CD4-positive, alpha-beta T cell (primary cell): ENCODE measurements at places on chromosomes 16 and 17.

- DNase-seq = no peak
Observed at GRCh38 chr16:83390759-83391158, 417.0 kb upstream of the HSBP1 start.

- DNase-seq = no peak
Observed at GRCh38 chr17:44540246-44541084, 16.8 kb upstream of the FZD2 start.

DNA sequence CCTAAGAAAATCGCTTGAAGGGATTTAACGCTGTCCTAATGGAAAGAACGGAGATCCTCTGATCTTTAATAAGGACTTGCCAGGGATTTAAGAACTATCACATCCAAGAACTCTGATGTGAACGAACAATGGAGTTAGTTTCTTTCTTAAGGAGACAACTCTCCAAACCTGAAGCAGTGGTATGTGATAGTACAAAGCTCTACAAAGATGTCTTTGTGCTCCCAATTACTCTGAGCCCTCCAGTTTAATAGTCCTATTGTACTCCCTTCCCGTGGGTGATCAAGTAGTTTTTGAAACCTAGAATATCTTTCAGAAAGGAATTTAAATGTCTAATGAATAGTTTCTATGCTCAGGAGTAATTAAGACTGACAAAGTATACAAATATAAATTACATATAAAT lies 123.8 kb downstream of the FTO start:
- no peak for DNase-seq

DNA sequence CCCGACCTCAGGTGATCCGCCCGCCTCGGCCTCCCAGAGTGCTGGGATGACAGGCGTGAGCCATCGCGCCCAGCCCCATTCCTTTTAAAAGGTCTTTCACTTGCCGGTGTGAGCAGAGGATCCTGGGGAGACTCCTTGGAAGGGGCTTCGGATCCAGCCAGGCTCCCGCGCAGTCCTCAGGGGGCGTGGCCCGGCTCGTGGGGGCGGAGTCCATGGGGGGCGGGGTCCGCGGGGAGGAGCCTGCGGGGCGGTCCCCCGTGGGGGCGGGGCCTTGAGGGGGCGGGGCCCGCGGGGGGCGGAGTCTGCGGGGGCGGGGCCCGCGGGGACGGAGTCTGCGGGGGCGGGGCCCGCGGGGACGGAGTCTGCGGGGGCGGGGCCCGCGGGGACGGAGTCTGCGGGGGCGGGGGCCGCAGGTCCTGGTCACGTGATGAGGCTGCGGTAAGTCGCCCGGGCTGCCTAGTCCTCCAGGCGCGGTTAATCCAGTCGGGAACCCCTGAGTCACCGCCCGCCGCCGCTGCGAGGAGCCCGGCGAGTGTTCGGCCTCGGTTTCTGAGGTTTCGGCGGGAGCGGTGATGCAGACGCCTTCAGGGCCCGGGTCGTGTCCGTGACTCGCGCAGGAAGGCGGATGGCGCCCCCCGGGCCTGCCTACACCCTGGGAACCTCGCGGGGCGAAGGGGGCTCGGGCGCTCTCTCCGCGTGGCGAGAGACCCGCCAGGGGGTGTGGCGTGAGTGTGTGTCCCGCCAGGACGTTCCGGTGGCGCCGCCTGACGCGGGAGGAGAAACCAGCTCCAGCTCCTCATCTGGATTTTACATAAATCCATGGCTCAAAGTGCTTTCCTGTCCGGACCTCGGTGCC lies 23.6 kb upstream of the ABR start:
- DNase-seq = peak; percentile 54

DNA sequence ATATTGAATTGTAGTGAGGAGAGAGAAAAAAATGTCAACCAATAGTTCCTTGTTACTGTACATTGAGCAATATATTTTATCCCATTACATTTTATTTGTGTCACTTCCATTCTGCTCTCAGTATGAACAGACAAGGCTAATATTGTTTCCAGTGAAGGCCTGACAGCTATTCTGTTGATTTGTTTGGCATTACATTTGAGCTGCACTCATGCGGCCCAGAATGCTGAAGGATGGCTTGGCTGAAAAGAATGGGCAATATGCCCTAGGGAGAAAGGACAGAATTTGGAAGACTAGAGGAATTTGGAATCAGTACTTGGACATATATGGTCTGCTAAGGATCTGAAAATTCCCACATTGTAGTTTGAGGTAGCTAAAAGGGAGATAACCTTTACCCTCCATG lies 1294.4 kb downstream of the CDH8 start:
- no peak for DNase-seq

GRCh38 chr16:2167068-2167638 lies 11.6 kb downstream of the TRAF7 start:
- no peak for DNase-seq

GRCh38 chr17:67689534-67690177 lies 28.1 kb upstream of the NOL11 start:
- DNase-seq = no peak

DNA sequence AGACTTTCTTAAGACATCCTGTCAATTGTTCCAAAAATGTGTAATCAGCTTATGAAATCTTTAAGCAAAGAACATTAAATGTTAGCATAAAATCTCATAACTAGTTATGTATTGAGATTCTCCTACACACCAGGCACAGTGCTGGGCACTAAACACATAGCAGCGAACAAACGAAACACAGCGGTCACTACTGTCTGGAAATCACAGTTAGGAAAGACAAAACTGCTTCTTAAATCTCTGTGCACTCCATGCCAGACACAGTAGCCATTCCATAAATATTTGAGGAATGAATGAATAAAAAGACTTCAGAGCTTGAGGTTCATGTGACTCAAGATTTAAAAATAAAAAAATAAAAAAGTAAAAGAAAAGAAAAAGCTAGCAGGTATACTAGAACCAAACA lies 20.1 kb downstream of the TOX3 start:
- DNase-seq = no peak

DNA sequence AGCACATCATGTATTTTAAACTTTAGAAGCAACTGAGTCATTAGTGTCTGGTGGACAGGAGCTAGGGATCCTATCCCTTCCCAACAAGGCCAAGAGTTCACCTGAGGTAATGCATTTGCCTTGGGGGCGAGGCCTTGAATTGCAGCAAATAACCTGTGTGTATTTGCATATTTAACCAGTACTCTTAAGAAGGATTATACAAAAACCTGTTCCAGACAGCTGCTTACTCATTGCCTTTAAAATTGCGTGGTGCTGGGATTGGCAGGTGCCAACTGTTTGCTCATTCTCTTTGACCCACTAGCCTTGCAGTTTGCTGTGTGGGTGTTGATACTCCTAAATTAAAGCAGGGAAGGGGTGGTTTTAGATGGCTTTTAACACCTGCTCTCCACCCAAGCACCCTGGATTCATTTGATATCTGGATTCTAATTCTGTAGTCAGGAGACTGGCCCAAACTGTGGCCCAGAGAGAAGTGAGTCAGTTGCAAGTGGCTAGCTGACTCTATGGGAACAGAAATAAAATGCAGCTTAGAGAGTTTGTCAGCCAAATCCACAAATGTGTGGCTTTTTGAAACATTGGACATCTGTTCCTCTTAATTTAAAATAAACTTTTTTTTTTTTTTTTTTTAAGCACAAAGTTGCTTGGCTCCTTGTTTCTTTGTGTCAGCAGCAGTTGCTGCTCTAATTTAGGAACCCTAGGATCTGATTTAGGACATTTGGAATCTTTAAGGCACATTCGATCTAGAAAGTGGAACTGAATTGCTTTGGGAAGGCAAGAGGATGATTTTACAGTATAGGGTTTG lies 46.9 kb downstream of the TUBD1 start:
- no peak for DNase-seq

GRCh38 chr16:85484347-85485300 lies 128.5 kb upstream of the GSE1 start:
- no peak for DNase-seq

DNA sequence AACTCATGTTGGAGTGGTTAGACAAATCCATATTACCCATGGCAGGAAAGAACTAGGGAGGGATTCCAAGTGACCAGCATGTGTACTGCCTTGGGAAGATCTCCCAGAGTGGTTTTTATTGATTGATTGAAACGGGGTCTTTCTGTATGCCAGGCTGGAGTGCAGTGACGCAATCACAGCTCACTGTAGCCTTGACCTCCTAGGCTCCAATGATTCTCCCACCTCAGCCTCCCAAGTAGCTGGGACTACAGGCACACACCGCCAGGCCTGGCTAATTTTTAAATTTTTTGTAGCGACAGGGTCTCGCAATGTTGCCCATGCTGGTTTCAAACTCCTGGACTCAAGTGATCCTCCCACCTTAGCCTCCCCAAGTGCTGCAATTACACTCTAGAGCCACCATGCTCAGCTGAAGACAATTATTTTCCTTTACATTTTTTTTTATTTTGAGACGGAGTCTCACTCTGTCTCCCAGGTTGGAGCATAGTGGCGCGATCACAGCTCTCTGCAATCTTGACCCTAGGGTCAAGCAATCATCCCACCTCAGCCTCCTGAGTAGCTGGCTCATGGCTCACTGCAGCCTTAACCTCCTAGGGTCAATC lies 2.5 kb upstream of the TMUB2 start:
- no peak for DNase-seq

- DNase-seq = no peak
Observed at GRCh38 chr16:31005350-31006085, 4.9 kb downstream of the STX1B start.

DNA sequence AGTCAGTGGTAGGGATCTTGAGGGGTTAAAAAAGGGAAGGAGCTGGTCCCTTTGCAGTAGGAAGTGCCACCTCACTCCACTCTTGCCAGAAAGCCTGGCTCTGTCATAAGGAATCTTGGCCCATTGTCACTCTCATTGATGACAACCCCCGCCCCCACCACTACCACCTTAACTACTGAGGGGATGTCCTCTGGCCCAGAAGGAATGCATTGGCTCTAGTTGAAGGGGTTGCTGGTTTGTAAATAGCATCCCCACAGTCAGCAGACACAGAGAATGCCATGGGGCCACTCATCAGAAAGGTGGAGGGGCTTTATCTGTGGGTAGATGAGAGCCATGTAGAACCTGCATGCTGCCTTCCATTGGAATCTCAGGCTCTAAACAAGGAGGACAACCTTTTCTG lies 316.2 kb downstream of the WWOX start:
- DNase-seq = no peak

- no peak for DNase-seq
Observed at GRCh38 chr17:32870969-32871368, 6.0 kb downstream of the MYO1D start.

DNA sequence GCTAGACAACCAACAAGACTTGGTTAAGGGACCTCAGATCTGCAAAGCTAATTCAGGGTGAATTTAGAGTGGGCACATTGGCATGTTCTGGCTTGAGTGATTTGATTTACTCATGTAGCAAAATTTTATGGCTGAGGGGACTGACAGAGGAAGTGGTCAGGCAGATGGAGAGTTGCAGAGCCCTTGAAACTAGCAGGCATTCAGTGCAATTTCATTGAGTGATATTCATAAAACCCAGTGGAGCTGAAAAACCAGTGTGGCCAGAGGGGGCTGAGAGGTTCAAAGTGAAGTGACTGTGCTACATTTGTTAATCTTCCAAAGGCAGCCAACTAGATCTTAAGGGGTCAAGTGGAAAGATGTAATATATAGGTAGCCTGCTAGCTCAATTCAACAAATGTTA lies 2.2 kb upstream of the TMEM94 start:
- DNase-seq = no peak

- no peak for DNase-seq
Observed at GRCh38 chr17:27326051-27326450, 32.1 kb downstream of the WSB1 start.

DNA sequence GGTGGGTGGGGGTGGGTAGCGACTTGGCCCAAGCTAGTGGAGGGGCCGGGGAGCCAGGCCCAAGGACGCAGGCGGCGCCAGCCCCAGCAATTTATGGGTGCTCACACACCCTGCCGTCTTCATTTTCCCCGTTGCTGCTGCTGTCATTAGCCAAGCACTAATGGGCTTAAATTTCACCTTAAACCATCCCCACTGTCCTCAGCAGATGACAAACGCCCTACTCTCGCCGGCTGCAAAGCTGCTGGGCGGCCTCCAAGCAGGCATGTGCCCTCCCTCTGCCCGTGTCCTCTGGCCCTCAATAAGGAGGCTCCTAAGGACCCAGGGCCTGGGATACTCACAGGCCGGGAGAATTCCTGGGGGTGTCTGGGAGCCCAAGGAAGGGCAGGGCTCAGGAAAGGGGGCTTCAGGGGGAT lies 66.1 kb downstream of the SREBF1 start:
- no peak for DNase-seq

- no peak for DNase-seq
Observed at GRCh38 chr17:45861165-45861564, 16.5 kb downstream of the SPPL2C start.

GRCh38 chr17:60769327-60769726 lies 91.7 kb downstream of the BCAS3 start:
- no peak for DNase-seq

- no peak for DNase-seq
Observed at GRCh38 chr16:55981557-55981956, 106.4 kb upstream of the CES5A start.

DNA sequence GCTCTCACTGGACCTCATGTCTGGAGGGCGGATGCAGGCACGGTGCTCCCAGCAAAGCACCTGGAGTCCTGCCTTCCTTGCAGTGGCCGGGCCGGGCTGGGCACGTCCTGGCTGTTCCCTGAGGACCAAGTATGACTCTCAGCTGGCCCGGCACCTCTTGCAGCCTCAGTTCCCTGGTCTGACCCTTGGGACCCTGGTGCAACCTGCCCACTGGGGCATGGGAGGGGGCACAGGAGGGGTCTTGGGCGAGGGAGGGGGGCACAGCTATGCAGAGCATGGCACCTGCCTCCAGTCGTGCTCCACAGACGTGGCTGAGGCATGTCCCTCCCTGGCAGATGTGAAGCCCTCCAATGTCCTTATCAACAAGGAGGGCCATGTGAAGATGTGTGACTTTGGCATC lies 19.6 kb downstream of the MAP2K3 start:
- no peak for DNase-seq

DNA sequence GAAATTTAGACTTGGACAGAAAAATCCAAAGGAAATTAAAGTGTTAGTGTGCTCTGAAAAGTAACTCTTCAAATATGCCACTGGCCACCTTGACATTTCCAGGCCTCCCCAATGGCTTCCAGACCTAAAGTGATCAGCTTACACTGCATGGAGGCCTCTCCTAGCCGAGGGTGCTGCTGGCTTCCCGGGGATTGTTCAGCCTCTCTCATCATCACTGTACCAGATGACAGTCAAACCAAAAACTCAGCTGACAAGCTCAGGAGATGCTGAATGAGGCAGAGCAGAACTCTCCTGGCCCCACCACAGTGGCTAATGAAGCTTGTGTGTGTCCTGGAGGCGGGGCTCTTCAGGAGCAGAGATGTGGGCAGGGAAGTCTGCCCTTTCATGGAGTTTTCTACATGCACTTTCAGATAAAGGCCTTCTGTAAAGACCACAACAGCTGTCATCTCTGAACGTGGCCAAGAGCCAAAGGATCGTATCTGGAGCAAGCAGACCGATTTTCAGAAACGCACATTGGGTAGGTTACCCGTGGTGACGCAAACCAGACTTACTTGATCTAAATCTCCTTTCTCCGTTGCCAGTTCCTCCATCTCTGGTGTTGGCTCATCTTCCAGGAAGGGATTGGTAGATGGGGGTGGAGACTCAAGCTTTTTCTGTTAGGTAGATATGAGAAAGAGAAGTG lies 113.3 kb downstream of the VPS53 start:
- DNase-seq = no peak

GRCh38 chr16:78396046-78396445 lies 296.6 kb downstream of the WWOX start:
- DNase-seq = no peak
